ENCODE measurements at places on chromosomes 1 and 21.

DNA sequence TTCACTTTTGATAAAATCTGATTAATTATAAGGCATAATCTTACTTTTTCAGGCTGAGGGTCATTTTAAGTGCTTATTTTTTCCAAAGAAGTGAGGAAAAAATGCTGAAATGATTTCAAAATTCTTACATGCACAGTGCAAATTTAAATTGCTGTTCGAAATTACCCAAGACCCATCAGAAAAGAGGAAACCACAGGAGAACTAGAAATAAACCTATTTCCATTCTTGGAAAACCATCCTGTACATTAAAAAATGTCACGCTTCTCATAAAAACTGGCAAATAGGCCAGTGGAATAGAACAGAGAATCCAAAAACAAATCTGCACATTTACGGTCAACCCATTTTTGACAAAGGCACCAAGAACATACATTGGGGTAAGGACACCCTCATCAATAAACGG, 414.9 kb downstream of the SMYD3 start:
- no peak for DNase-seq

DNA sequence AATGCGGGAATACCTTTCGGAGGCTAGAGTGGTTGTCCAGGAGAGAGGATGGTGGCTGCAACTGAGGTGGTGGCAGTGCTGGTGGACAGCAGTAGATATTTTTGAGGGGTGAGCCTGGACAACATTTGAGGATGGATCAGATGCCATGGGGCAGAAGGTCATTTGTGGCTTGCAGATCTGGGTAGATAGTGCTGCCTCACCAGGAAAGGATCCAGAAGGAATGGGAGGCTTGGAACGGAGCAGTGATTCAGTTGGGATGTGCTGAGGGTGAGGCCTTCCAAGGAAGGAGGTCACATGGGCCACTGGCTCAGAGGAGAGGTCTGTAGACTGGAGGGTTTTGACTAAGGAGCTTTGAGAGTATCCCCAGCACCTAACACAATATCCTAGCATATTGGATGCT, 110.8 kb upstream of the KAZN start:
- no peak for DNase-seq

DNA sequence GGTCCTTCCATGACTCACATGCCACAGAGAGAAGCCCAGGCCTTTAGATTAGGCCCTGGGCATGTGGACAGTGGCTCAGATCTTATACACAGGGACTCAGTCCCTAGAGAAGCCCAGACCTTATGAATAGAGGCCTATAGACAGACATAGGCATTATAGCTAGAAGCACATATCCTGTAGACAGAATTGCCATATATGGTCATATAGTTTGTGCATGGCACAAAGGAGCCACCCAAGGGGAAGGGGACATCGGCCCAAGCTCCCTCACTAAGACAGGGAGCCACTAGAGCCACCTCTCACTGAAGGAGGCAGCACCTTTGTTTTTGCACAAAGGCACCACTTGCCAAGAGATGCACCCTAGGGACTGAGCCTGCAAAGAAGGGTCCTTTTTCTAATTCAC, 2.3 kb upstream of the EFNA3 start:
- DNase-seq, result no peak

DNA sequence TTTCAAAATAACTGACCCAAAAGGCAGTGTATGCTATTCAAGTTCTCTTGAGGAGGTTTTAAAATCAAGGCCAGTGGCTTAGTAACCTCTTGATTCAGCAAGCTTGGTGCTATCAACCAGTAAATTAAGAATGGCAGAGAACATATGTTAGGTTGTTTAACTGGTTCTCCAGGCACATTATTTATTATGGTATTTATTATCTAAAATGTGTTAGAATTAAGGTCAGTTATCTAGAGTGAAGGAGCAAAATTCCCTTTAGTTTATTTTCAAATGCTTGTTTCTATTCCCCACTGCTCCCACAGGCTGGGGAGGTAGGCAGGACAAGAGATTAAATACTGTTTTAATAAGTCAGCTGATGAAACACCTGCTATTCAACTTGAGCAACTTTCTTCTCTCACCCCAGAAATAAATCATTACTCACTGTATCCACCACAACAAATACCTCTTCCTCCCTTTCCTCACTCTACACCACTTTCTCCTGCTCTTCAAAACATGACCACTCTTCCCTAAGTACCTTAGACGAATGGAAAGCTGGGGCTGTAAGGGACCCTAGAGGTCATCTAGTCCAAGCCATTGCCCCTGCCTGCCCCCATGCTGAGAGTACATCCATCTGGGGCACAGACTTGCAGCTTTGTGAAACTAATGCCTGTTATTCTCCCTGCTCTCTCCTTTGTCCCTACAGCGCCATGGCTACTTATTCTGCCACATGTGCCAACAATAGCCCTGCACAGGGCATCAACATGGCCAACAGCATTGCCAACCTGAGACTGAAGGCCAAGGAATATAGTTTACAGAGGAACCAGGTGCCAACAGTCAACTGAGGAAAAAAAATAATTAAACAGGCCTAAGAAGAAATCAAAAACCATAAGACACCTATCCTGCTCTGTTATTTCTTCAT, 71.7 kb downstream of the PRRX1 start:
- no peak for DNase-seq

DNA sequence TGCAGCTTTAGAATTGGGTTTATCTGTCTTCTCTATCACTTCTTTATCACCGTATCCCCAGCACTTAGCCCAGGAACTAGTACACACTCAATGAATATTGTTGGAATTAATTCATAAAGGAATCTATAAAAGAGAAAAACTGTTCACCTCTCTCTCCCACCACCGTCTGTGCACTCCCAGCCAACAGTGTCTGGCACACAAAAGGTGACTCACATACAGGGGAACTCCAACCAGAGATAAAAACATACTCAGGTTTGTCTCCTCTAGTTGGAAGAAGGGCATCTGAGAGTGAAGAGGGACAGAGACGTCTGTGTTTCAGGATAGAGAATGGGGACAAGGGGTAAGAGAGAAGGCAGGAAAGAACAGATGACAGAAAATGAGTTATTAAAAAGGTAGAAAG, 10.0 kb downstream of the ITLN1 start:
- no peak for DNase-seq

GRCh38 chr1:167332503-167332902, 111.8 kb downstream of the POU2F1 start:
- DNase-seq, result no peak

GRCh38 chr1:76480827-76481226, 386.5 kb upstream of the ST6GALNAC5 start:
- DNase-seq, result no peak

- no peak for DNase-seq
Measured at GRCh38 chr1:86472767-86473166, 4.0 kb downstream of the CLCA1 start.

DNA sequence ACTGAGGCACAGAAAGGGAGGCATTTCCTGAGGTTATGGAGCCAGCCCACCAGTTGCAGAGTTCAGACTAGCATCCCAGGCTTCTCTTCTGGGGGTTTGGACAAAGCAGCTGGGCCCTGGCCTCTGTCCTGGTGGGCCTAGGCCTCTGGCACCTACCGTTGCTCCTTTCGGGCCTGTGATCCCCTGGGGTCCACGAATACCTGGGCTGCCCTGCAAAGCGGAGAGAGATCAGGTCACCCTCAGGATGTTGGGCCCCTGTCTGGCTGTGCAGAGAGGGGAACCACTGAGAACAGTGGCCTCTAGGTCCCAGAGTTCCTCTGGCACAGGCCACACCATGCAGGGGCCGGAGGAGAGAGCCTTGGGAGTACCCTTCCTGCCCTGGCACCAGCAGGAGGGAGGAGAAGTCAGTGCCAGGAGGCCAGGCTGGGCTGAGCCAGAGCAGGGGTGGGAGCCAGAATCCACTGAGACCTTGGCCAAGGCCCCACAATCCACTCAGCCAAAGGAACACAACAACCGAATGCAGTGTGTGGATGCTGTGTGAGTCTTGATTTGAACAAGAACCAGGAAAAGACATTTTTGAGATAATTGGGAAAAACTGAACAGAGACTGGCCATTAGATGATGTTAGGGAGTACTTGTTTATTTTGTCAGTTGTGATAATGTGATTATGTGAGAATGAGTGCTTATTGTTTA, 8.9 kb downstream of the COL9A2 start:
- DNase-seq, result peak; percentile 31
